Hippocampal formation (tissue), 2 donors: ENCODE measurements at places on chromosomes 3 and 15.
A peak's percentile ranks its signal among the peaks of the same experiment; 100 is the strongest.

DNA sequence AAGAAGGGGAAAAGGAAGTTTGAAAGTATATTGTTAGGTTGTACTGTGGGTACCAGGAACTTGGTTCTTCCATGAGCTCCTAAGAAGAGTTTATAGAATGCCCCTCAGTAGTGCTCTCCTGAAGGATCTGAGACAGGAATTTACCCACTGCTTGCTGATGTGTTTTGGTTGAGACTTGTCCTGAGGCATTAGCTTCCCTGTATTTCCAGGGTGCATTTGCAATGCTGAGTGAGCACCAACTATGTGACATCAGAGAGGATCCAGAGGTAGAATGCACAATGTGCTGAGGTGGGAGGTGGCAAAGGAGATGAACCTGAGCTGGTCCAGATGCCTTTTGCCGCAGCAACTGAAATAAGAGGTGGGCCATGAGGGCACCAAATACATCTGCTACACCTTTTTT, 64.3 kb upstream of the LRRC3B start:
- no peak for DNase-seq

DNA sequence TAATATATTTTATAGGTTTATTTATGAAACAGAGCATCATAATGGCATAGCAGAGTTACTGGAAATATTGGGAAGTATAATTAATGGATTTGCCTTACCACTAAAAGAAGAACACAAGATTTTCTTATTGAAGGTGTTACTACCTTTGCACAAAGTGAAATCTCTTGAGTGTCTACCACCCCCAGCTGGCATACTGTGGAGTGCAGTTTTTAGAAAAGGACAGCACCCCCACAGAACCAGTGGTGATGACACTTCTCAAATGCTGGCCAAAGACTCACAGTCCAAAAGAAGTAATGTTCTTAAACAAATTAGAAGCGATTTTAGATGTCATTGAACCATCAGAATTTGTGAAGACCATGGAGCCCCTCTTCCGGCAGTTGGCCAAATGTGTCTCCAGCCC, 58.1 kb downstream of the DNAH1 start:
- no peak for DNase-seq

GRCh38 chr15:56042031-56042430, 48.6 kb upstream of the NEDD4 start:
- no peak for DNase-seq

DNA sequence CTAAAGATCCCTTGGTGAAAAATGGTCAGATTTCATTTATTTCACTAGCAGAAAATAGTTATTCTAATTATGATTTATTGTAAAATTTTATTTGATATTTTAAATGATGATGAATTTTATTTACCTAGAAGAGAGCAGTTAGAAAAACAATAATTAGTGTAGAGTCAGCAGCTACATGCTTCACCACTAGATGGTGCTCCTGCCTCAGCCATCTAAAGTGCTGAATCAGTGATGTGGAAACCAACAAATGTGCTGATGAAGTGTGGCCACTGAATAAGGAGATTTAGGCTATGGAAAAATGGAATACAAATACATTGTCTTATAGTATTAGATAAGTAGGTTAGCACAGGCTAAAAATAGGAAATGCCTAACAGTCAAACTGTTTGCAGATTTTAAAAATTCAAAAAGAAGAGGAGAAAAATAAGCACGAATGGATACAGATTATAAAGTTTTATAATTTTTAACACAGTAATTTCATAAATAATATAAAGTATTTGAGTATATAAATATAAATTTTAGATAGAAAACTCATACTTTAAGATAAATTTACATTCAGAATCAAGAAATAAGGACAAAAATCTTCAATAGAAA, 109.8 kb downstream of the PPP2R3A start:
- peak; percentile 71 for DNase-seq

DNA sequence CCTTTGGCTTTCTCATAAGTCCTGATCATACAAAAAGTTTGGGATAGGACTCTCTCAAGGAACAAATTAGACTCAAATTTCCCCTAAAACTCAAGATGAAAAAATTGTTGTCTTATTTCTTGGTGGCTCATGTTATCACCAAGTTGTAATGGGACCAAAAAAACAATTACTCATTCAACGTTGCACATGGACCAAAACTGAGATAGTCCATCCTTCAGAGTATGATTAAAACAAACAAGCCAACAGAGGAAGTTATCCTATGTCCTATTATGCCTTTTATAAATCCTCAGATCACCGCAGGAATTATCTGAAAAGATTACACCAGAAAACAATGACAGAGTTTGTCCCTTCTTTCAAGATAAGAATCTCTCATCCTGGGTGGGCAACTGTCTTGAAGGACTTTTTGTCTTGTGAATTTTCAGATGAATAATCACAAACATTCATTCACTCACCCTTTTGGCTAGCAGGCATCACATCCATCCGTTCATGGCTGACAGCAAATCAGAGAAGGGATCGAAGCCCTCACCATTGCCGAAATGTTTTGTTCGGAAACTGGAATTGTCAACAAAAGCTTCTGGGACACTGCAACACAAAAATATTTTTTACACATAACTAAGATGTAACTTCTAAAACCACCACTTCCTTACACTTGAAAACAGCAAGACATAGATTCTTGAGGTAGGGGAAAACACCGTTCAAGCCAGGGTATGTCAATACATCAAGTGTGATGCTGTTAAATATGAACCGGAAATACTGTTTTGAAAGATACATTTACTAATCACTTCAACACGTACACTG, 90.4 kb downstream of the FOXP1 start:
- DNase-seq = no peak

GRCh38 chr3:162122405-162122804, 625.8 kb downstream of the OTOL1 start:
- no peak for DNase-seq

DNA sequence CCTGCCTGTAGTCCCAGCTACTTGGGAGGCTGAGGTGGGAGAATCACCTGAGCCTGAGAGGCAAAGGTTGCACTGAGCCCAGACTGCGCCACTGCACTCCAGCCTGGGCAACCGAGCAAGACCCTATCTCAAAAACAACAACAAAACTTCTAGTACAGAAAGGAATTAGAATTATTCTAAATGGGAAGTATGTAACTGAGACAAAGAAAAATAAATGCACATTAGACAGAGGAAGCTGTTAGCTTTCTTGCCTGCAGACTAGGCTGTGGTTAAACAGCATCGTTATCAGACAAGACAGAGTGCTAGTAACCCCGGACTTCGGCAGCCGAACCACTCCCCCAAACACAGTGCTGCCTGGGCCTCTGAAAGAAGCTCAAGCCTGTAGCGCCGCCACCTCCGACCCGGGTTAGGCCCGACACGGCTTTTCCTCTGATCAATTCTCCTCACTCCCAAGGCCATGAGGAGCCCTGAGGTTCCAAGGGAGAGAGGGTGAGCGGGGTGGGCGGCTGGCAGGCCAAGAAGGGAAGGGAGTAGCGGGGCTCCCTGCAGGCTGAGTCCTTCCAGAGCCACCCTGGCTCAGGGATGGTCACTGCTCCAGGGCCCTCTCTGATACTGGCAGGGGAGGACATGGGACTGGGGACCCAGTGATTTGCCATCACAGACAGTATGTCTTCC, 44.8 kb upstream of the MUC4 start:
- no peak for DNase-seq

GRCh38 chr15:66739287-66739686, 37.3 kb downstream of the SMAD6 start:
- no peak for DNase-seq

GRCh38 chr15:46576646-46577395, 942.0 kb downstream of the SQOR start:
- DNase-seq = no peak

GRCh38 chr3:52551118-52551517, 14.7 kb downstream of the UQCC5 start:
- no peak for DNase-seq

- DNase-seq = peak; percentile 11
These were observed 4.9 kb downstream of the HDAC11 start for GRCh38 chr3:13484851-13485590.

DNA sequence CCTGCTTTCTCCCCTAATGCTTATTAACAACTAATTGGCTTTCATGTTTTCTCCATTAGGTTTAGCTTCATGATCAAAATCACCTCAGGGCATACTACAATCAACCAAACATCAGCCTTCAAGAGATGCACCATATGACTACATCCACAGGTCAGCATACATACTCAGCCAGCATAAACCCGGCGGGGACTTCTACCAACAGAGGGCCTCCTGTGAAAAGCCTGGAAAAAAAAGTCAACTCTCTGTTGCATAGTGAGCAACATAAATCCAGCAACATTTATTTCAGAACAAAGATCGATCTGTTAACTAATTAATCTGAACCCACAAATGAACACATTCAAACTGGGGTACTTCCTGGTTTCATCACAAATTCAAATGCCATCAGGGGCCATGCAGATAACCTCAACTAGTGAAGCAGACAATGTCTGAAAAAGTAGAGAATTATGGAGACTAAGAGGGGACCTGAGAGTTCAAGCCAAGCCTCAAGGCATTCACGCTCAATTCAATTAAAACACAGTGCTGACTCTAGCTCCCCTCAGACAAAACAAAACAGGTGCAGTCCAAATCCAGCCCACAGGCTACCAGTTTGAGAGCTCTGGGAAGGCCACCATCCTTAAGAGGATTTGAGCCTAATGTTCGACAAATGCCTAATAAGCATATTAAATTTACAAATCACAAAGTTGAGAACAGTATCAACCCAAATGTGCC, 124.5 kb downstream of the MAGI1 start:
- DNase-seq = no peak
